ENCODE measurements at places on chromosomes 6 and 20.

DNA sequence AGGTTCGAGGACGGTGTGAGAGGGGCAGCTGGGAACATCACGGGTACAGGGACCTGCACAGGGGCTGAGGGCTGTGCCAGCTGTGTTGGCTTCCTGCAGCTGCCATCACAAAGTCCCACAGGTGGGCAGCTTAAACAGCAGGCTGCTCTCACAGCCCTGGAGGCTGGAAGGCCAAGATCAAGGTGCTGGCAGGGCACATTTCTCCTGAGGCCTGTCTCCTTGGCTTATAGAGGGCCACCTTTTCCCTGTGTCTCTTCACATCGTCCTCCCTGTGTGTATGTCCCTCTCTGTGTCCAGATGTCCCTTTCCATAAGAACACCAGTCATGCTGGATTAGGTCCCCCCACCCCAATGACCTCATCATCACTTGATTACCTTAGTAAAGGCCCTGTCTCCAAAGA, 15.1 kb upstream of the MPC1 start:
- DNase-seq: no peak

DNA sequence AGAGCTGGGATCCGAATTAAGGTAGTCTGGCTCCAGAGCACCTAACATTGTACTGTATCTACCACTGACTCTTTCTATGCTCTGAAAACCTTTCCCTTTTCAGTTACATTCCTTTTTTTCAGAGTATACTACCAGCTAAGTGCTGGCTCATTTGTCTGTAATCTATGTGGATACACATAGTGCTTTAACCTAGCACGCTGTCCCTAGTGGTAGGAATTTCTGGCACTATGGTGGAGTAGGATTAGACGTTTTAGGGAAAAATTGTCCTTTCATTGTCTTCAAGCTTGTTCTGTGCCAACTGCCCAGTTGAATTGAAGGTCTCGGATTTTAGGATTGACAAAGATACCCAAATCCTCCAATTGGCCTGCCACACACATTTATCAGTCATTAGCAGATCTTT, 259.1 kb upstream of the FERMT1 start:
- DNase-seq: no peak

DNA sequence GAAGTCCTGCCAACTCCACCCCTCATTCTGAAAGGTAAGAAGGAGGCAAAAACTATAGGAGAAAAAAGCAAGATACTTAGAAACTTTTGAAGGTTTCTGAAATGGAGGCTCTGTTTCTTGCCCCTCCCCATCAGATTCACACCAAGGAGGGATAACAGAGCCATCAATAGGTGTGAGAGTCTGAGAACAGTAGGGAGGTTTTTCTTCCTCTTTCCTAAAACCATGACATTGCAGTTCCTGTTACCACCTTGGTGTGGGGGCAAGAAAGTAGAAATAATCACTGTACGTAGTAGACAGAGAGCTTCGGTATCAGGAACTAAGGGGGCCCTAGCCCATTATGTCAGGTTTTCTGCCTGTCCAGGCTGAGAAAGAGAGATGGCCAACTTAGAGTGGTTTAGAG, 333.3 kb upstream of the SYNCRIP start:
- no peak for DNase-seq

- no peak for DNase-seq
Measured at GRCh38 chr20:17641993-17642392, 40.0 kb downstream of the RRBP1 start.

DNA sequence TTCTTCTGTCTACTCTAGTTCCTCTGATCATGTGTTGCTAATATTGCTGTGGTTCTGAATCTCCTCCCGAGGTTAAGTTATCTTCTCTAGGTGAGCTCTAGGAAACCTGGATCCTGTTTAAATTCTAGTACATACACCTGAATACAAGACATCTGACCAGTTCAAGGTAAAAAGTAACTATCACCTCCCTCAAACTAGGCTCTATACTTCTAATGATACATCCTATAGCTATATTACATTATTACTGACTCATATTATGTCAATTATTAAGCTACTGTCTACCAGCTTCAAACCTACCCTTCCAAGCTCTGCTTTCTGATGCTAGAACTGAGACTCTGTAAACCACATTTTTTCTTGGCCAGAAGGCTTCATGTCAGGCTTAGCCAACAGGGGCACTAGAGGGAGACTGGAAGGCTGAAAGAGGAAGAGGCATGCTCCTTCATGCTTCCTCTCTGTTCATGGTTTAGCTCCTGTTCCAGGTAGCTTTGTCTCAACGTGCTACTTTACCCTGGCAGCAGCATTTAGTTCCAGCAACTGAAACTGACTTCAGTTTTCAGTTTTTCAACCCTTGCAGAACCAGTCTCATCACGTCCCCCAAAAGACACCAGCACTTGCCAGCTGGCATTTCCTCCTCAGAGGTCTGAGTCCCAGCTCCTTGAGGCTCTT, 148.4 kb upstream of the TOP1 start:
- DNase-seq: peak; percentile 80

DNA sequence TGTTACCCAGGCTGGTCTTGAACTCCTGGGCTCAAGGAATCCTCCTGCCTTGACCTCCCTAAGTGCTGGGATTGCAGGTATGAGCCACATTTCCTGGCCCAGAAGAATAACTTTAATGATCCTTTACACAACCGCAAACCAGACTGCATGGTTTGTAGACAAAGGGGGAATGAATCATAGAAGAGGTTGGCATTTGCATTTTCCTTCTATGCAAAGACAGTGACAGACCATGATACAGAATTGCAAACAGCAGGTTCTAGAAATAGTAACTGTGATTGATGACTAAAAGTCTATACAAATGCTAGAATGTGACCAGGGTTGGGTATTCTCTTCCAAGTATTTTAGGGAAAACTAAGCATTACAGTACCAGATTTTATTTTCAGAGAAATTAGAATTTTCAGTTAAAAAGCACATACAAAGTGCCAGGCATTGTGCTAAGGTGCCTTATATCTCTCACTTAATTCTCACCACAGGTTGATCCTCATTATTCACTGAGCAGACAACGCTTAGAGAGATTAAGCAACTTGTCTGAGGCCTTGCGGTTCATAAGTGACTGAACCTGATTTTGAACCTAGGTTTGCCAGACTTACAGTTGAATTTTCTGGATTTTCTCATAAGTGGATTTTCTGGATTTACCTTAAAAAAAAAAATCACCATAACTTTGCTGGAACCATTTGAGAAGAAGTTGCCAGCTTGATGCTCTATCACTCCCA, 146.6 kb downstream of the ZFAND3 start:
- DNase-seq: no peak
